Thoracic aorta (tissue), 2 donors: ENCODE measurements at places on chromosomes 3 and 15. TPM values are rescaled to one million over a fixed set of nuclear protein-coding genes. Genes with fewer than 3 reads are reported as not detected.

DNA sequence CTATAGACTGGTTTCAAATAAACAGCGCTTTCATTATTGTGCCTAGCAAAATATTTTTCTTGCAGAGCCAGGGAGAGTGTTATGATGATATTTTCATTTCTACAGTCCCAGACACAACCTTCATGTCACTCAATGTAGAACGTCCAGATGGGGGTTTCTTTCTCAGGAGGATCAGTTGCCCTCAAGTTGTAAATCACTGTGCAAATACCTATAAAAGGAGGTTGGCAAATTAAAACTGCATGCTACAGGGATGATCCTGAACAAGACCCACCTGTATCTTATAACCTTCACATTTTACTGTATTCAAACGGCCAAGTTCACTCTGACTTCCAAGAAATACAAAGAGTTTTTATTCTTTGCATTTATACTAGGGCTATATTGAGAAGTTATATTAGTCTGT lies 486.0 kb downstream of the EDEM1 start:
- no peak overlapping the region for H3K4me3 ChIP-seq
- H3K36me3 ChIP-seq = no peaks in the 10 kb centered on the region
- no peaks in the 10 kb centered on the region for H3K4me1 ChIP-seq

SPATA12 gene
- total RNA-seq = not detected

- H3K27ac ChIP-seq = no peak overlapping the region
- H3K4me3 ChIP-seq = no peak overlapping the region
- no peak for DNase-seq
- H3K36me3 ChIP-seq = no peaks in the 10 kb centered on the region
- H3K27me3 ChIP-seq = no peaks in the 10 kb centered on the region
Observed at GRCh38 chr15:50857763-50858162, 50.7 kb upstream of the AP4E1 start.

- H3K4me3 ChIP-seq = no peak overlapping the region
- no peak for DNase-seq
- H3K27me3 ChIP-seq = no peaks in the 10 kb centered on the region
- H3K27ac ChIP-seq = peak overlapping the region; percentile 59
- H3K4me1 ChIP-seq = peaks cover 10% of the 10 kb centered on the region
Observed at GRCh38 chr3:140186421-140186920, 251.5 kb downstream of the CLSTN2 start.

ADAMTSL3 gene
- 41.4 TPM for total RNA-seq

TNNC1 gene
- total RNA-seq = 3.0 TPM

GRCh38 chr3:178562143-178562946 lies 26.1 kb downstream of the KCNMB2 start:
- H3K27ac ChIP-seq = no peak overlapping the region
- no peaks in the 10 kb centered on the region for H3K36me3 ChIP-seq
- no peak overlapping the region for H3K4me3 ChIP-seq
- H3K4me1 ChIP-seq = no peaks in the 10 kb centered on the region

DNA sequence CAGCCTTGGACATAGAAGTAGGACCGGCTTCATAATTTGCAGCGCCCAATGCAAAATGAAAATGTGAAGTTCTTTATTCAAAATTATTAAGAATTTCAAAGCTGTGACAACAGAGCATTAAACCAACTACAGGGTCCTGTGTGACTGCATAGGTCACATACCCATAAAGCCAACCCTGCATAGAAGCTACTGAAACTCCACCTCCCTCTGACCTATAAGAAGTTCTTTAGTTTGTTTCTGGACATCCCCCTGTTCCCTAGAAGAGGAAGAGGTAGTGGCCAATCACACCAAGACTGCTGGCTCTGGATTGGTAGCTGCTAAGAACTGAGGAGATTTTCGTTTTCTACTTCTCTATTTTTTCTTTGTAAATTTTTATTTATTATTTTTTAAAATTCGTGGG lies 9.0 kb upstream of the SELENOT start:
- no peaks in the 10 kb centered on the region for H3K36me3 ChIP-seq
- H3K4me1 ChIP-seq = no peaks in the 10 kb centered on the region
- no peak for DNase-seq
- H3K4me3 ChIP-seq = no peak overlapping the region
- H3K27me3 ChIP-seq = no peaks in the 10 kb centered on the region

GRCh38 chr3:183819831-183820230 lies 5.5 kb downstream of the MAP6D1 start:
- DNase-seq = no peak
- peaks cover 9% of the 10 kb centered on the region for H3K4me1 ChIP-seq
- no peak overlapping the region for H3K27ac ChIP-seq
- peaks cover 5% of the 10 kb centered on the region for H3K36me3 ChIP-seq
- no peak overlapping the region for H3K4me3 ChIP-seq

DNA sequence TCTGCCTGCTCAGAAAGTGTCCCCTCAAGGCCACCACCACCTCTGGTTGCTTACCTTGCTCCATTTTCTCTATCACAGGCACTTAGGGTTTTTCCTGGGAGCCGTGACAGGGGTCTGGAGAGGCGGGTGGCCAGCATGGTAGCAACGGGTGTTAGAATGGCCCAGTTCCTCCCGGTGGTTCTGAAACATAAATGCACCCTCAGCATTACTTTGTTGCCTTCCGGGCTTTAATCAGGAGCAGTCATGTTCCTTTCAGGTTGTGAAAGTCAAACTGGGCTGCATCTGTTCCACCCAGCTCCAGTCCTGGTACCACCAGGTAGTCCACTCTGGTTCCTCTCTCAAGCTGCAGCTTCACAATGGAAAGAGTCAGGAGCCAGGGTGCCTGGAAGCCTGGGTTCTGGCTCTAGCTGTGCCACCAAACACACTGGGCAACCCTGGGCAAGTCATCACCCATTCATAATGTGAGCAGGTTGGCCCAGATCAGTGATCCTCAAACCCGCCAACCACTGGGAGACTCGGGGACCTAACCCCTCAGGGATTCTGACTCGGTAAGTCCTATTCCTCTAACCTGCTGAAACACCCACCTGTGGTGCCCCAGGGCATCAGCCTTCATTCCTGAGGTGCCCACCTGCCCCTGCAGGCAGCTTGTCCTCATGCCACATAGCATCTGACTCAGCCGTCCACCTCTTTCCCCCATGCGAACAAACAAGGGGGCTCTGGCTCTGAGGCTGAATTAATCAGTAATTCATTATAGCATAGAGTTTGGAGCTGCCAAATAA lies 9.3 kb downstream of the BDH1 start:
- no peaks in the 10 kb centered on the region for H3K27me3 ChIP-seq
- no peak overlapping the region for H3K27ac ChIP-seq
- H3K4me1 ChIP-seq = no peaks in the 10 kb centered on the region
- no peaks in the 10 kb centered on the region for H3K36me3 ChIP-seq
- no peak for DNase-seq
- no peak overlapping the region for H3K4me3 ChIP-seq

GRCh38 chr15:51083641-51084166 lies 11.0 kb downstream of the TNFAIP8L3 start:
- no peaks in the 10 kb centered on the region for H3K27me3 ChIP-seq
- no peak for DNase-seq
- no peak overlapping the region for H3K4me3 ChIP-seq
- H3K27ac ChIP-seq = no peak overlapping the region
- no peaks in the 10 kb centered on the region for H3K36me3 ChIP-seq

GRCh38 chr3:148971401-148972163 lies 19.8 kb upstream of the GYG1 start:
- H3K4me1 ChIP-seq = peaks cover 12% of the 10 kb centered on the region
- H3K4me3 ChIP-seq = no peak overlapping the region
- no peak for DNase-seq
- no peaks in the 10 kb centered on the region for H3K36me3 ChIP-seq

- H3K4me1 ChIP-seq = peaks cover 2% of the 10 kb centered on the region
- H3K4me3 ChIP-seq = no peak overlapping the region
- no peaks in the 10 kb centered on the region for H3K27me3 ChIP-seq
- H3K36me3 ChIP-seq = no peaks in the 10 kb centered on the region
- no peak overlapping the region for H3K27ac ChIP-seq
- DNase-seq = no peak
Observed at GRCh38 chr3:50008931-50009330, 69.0 kb downstream of the RBM6 start.

IL16 gene
- total RNA-seq = 11.1 TPM

DNA sequence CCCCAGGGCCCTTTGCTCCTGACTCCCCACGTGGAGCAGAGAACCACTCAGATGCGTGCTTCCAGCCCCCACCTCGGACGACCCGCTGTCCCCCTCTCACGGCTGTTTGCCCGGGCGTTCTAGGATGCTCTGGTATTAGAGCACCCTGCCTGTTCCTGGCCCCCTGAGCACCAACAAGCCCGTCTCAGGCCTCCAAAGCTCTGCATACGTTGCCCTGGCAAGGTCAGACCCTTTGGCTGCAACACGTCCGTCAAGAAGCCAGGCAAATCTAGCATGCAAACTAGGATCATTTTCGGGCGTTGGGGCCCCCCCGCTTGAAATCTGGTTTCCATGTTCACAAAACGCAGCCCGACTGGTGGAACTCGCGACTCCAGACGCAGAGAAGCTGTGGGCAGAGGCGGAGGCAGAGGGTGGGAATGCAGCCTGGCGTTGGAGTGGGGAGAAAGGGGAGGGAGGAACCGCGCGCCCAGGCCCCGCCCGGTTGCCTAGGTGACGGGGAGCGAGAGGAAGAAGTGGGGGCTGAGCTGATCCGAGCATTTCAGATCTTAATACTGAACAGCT lies 86.2 kb upstream of the PIAS1 start:
- peak overlapping the region; percentile 71 for H3K4me3 ChIP-seq
- no peak overlapping the region for H3K27ac ChIP-seq
- peaks cover 31% of the 10 kb centered on the region for H3K4me1 ChIP-seq

- no peaks in the 10 kb centered on the region for H3K4me1 ChIP-seq
- DNase-seq = no peak
- no peak overlapping the region for H3K4me3 ChIP-seq
- H3K27ac ChIP-seq = no peak overlapping the region
Observed at GRCh38 chr3:41075975-41076374, 123.3 kb upstream of the CTNNB1 start.

DNA sequence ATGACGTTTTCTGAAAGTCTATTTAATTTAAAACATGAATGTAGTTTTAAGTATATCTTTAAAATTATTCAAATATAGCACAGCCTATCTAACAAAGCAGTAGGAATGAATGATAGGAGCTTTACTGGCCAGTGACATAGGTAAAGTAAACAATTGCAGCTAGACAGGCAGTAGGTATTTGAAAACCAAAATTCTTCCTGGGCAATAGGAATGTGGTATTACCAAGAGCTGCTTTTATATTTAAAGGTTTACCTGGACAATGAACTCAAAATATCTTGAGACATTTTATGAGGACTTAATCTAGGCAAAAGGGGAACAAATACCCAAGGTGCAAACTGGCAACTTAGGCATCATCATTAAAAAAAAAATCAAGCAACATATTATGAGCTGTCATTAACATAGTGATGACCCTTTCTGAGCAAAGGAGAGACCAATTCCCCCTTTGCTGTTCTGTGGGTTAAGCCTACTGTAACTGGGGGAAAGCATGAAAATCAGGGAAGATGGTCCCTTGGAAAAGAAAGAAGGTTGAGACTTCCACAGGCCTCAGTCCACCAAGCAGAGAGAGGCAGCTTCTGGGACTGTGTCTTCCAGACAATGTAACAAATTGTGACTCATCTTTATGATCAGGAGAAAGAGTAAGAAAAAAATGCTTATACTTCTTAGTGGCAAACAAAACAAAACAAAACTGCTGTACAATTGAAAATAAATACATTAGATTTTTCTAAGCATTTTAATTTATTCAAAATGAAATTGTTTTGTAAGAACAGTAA lies 12.9 kb downstream of the ISL2 start:
- peaks cover 25% of the 10 kb centered on the region for H3K27me3 ChIP-seq
- H3K27ac ChIP-seq = no peak overlapping the region
- DNase-seq = no peak
- peaks cover 13% of the 10 kb centered on the region for H3K4me1 ChIP-seq

DNA sequence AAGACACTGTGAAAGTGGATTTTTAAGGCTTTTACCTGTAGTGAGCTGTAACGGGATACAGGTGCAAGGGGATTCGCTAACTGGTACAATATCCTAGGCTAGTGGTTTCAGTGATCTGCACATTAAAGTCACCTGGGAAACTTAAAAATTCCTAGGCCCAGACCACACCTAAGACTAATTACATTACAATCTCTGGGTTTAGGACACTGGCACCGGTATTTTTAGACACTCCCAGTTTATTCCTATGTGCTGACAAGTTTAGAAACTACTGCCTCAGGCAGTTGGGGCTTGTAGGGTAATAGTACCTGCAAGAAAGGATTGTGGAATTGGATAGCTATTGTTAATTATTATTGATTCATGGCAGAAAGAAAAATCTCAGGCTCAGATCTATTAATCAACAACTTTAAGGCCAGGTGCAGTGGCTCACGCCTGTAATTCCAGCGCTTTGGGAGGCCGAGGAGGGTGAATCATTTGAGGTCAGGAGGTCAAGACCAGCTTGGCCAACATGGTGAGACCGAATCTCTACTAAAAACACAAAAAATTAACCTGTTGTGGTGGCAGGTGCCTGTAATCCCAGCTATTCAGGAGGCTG lies 50.4 kb upstream of the CASR start:
- H3K4me1 ChIP-seq = no peaks in the 10 kb centered on the region
- no peaks in the 10 kb centered on the region for H3K36me3 ChIP-seq
- H3K27ac ChIP-seq = no peak overlapping the region
- H3K27me3 ChIP-seq = no peaks in the 10 kb centered on the region
- no peak overlapping the region for H3K4me3 ChIP-seq

- H3K4me1 ChIP-seq = peaks cover 4% of the 10 kb centered on the region
- H3K36me3 ChIP-seq = peaks cover 7% of the 10 kb centered on the region
- H3K4me3 ChIP-seq = no peak overlapping the region
- no peak for DNase-seq
Observed at GRCh38 chr15:100922192-100923040, 3.3 kb downstream of the LRRK1 start.

GRCh38 chr15:77836121-77836692 lies 203.5 kb upstream of the LINGO1 start:
- H3K36me3 ChIP-seq = no peaks in the 10 kb centered on the region
- no peak overlapping the region for H3K4me3 ChIP-seq
- no peak for DNase-seq

HHATL gene
- total RNA-seq = not detected

TMEM266 gene
- total RNA-seq = not detected

IL5RA gene
- 1.8 TPM for total RNA-seq

DNA sequence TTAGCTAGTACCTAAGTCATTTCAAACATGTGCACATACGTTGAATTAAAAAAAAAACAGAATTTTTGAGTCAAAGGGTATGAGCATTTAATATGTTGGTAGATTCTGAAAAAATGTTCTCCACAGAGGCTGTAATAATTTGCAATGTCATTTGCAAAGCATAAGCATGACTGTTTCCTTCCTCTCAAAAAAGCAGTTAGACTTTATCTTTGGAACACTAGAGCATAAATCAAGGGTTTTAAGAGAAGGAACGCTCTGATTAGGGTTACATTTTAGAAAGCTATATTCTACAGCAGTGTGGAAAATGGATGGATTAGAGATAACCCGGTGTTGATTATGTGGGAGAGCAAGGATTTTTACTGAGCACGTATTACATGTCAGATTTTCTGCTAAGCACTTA lies 193.7 kb downstream of the WDR72 start:
- H3K27me3 ChIP-seq = no peaks in the 10 kb centered on the region
- no peak overlapping the region for H3K27ac ChIP-seq
- no peaks in the 10 kb centered on the region for H3K4me1 ChIP-seq
- no peak overlapping the region for H3K4me3 ChIP-seq

DNA sequence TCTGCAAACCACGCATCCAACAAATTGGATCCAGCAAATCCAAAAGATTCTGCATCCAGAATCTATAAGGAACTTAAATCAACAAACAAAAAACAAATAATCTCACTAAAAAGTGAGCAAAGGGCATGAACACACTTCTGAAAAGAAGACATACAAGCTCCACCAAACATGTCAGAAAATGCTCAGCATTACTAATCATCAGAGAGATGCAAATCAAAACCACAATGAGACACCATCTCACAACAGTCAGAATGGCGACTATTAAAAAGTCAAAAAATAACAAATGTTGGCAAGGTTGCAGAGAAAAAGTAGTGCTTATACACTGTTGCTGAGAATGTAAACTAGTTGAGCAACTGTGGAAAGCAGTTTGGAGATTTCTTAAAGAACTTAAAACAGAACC lies 21.6 kb upstream of the SLC25A36 start:
- no peak overlapping the region for H3K4me3 ChIP-seq
- H3K36me3 ChIP-seq = no peaks in the 10 kb centered on the region
- H3K27me3 ChIP-seq = no peaks in the 10 kb centered on the region
- H3K4me1 ChIP-seq = no peaks in the 10 kb centered on the region
